GM19239 (cell line): ENCODE measurements at places on chromosomes 1 and 21.

GRCh38 chr1:180720753-180721152 is 88.9 kb downstream of the XPR1 start:
- no peak for DNase-seq

DNA sequence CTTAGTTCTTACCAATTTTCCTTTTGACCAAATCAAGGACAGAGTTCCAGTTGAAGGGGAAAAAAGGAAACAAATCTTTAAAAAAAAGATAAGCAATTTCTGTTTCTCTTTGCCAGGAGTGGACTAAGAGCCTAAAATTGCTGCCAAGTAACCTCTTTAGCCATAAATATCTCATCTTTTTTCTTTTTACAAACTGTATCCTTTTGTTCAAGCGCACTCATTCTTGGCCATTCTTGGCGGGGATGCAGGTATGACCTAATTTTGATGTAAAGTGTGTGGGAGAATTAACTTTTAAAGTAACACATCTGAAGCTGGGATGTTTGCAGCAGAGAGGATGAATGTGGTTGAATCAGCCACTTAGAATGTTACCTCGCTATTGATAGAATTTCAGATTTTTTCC is 13.4 kb upstream of the KIF1B start:
- no peak for DNase-seq

GRCh38 chr1:54371038-54371941 is 34.9 kb downstream of the SSBP3 start:
- DNase-seq, result no peak

DNA sequence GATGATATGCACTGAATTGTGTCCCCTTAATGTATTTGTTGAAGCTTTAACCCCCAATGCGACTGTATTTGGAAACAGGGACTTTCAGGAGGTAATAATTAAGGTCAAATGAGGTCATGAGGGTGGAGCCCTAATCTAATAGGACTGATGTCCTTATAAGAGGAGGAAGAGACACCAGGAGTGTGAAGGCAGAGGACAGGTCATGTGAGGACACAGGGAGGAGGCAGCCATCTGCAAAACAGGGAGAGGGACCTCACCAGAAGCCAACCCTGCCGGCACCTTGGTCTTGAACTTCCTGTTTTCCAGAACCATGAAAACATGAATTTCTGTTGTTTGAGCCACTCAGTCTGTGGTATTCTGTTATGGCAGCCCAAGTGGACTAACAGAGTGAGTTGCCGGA is 15.3 kb downstream of the SYF2 start:
- DNase-seq, result no peak

DNA sequence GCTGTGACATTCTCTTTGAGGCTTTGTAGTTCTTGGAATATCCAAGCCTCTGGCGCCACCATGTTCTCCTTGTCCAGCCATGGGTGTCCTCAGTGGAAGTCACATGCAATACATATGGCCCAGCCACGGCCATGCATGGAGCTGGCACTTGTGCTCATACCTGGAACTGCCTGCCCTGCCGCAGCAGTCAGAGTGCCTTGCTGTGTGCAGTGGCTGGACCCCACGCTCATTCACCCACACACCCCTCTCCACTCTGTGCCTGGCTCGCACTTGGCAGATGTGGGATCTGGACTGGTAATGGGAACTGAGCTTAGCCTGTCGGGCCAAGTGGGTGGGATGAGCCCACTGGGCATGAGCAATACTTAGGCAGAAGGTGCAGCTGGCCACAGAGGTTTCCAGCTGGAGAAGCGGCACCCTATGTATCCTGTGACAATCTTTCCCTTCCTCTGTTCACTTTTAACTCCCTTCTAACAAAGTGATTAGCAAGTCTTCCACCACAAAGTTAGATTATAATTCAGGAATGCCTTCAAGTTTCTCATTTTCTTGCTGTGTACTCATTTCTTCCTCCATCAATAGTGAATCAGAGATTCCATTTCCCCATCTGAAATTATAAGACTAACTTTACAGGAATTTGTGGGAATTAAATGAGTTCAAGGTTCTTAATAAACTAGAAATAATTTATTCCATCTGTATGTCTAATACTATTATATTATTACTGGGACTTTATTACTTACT is 351.6 kb upstream of the NCAM2 start:
- no peak for DNase-seq

DNA sequence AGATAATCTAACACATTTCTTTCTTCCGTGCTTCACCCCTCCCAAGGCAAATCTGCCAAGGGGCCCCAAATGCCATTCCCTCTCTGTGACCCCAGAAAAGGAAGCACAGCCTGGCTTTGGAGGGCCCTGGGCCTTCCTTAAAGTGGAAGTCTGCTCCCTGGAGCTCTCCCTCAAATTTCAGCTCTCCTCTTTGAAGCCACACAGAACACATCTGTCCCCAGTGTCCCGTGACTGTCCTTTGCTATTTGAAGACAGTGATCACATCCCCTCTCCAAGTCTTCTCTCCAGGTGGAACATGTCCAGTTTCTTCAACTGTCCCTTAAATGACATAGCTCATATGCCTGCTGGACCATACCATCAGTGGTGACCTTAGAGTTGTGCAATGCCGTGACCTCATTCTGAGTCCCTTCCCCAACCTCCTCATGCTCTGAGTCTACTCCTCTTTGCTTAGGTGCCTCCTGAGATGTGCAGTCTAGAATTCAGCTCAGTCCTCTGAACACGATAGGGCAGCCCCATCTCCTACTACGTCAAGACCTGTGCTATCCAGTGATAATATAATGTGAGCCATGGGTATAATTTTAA is 18.4 kb upstream of the FOXO6 start:
- DNase-seq, result no peak

DNA sequence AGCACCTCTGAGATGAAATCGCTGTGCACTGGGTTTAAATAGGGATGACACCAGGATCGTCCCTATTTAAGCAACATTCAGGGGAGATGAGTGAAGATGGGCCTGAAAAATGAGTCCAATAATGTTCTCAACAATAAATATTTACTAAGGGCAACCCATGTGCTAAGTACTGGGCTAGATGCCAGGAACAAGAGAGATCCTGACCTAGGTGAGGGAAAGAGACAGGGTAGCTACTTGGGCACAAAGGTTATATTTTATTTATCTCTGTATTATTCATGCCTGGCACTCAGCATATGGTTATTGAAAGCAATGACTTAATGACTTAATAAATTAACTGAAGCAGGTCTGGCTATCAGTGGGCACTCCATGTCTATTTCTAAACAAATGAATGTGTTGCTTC is 27.4 kb upstream of the AVPR1B start:
- no peak for DNase-seq

- DNase-seq, result no peak
Measured at GRCh38 chr1:229022595-229023333, 248.1 kb upstream of the RAB4A start.

GRCh38 chr1:226109829-226110248 is 47.3 kb downstream of the H3-3A start:
- DNase-seq, result peak; percentile 96

GRCh38 chr21:44996501-44996921 is 56.7 kb downstream of the SLX9 start:
- no peak for DNase-seq

DNA sequence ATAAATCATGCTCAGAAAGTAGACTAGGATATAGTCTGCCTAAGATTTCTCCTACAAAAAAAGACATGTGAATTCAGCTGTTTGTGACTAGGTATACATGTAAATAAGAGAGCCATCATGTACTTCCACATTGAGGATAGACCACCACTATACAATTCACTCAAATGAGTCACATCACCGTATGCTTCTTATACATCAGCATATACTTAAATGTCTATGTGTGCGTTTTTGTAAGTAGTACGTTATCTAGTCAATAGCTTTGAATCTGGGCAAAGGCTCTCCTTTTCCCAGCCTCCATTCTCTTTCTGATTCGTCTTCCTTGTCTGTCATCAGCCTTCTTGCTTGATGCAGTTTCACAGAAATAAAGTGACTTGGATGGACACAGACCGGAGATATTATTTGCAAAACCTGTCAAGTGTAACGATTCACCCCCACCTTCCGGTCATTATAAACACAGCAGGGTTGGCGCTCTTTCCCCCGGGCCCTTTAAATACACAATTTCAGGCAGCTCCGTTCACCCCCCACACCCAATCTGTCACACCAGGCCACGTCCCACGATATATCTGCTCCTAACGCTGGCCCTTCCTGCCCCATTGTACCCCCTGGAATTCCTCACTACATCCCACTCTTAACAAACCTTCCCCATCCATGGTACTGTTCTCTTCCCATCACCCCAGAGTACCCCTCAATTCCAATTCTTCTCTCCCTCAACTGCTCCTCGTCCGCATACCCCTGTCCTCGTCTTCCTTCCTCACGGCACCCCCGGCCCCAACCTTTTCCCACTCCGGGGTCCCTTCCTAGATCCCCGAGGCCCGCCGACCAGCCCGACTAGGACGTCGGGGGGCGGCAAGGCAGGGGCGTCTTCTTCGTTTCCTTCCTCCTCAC is 636 bp downstream of the VAMP4 start:
- DNase-seq, result peak; percentile 17

DNA sequence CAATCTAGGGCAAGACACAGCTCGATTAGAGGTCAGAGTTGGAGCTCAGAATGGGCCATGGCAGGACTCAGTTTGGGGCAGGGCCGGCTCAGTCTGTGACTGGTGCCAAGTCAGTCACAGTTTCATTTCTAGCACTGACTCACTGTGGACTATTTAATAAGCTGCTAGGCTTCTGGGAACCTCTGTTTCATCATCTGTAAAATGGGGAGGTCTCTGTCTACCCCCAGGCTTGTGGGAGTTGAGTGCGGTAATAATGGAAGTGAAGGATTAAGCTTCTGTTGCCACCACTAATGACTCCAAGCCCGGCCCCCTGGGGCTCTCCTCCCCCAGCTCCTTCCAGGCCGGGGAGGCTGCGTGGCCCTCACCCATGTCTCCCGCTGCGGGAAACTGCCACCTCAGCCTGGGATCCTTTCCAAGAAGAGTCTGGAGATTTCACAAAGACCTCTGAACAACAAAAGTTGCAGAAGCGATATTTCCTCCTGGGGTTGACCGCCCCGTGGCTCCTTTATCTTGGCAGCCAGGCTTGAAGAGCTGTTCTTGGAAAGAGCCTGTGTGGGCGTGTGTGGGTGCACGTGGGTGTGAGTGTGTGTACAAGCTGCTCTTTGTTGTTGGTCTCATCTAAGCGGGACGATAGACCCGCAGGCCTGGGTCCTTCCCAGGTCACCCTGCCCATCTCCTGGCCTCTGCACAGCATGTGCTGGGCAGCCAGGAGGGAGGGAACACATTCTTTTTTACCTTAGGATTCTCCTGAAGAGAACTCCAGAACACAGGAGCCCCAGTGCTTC is 29.1 kb downstream of the KNCN start:
- no peak for DNase-seq

GRCh38 chr1:226891846-226892523 is 21.6 kb downstream of the PSEN2 start:
- no peak for DNase-seq

DNA sequence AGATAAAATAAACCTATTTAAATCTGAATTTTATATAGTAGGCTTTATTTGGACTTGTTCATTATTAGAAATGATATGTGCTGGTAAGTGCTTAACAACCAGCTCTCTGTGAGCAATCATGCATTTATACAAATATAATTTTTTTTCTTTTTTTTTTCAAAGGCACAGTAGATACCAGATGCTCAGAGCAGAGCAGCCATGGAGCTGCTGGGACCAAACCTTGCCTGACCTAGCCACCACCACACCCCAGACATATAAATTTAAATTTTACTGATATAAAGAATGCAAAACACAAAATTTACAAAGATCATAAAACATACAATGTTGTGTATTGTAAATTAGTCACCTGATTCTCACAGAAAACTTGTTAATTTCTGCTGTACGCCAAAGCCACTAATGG is 290.6 kb downstream of the SDCCAG8 start:
- no peak for DNase-seq

DNA sequence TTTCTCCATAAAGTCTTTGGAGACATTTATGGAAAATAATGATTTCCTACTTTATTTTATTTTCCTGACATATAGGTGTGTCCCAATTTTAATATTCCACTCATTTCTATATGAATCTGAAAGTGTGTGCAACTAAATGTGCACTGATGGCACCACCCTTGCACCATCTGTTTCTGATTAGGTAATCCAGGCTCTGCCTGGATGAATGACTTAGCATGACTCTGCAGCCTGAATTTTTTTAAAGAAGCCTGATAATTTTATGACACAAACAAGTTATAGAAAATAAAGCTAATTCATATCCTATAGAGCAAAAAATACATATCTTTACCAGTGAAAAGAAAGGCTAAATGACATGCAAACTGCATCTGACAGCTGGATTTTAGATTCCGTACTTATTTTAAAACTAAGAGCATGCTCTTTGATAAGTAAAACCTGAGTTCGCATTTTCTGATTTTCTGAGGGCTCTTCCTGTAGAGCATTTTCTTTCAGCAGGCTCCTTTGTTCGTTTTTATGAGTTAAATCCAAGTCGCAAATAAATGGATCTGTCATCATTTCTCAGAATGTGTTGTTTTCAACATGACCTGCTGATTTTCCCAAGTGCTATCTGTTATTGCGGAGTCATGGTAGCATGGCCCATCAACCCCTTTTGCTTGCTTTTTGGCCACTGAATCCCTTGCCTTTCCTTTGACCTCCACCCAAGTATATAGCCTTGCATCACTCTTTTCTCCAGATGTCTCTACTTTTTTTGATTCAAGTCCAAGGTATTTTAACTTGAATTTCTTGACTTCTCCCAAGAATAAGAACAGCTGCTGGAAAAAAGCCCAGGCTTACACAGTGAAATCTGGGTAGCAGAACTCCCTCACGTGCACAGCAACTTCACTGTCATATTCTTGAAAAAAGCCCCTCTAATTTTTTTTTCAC is 52.8 kb upstream of the LYPLAL1 start:
- no peak for DNase-seq

DNA sequence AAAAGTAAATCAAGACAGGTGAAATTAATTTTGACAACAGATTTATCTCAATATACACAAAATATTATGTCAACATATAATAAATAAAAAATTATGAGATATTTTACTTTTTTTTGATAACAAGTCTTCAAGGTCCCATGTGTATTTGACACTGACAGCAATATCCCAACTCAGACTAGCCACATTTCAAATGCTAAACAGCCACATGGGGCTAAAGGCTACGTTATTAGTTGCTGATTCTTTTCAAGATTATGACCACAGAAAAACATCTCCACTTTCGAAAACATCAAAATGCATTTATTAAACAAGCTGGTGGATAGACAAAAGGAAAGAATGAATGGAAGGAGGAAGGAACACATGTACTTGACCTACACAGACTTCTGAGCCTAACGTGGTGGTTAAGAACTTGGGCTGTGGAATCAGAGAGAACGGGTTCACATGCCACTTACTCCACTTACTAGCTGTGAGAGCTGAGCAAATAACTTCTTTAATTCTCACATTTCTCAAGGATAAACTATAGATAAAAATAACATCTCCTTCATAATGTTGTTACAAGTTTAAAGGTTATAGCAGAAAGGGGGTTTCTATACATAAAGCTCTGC is 13.4 kb downstream of the PTPN14 start:
- DNase-seq, result no peak

- no peak for DNase-seq
Measured at GRCh38 chr1:75188892-75189291, 54.7 kb downstream of the LHX8 start.

DNA sequence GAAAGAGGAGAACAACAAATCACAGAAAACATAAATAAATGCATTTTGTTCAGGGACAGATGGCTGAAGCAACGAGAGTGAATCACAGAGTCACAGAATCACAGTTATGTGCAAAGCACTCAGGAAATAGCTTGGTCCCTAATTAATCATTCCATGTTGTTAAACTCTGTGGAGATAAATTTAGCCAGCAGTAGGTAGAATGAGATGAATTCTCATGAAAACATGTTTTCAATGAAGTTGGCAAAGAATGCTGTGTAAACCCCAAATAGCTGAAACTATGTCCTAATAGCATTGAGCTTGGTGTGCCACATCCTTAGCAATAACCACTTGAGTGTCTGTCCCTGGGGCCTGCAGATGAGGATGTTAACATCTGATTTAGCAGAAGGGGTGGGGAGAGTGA is 20.4 kb downstream of the LEPR start:
- no peak for DNase-seq
